Activated effector memory CD4-positive, alpha-beta T cell treated with anti-CD3 and anti-CD28 coated beads, Interleukin-2, amount 50 U/mL, for 16 hours (primary cell): ENCODE measurements at places on chromosomes 1 and 21.
A peak's percentile ranks its signal among the peaks of the same experiment; 100 is the strongest.

- no peak for DNase-seq
Measured at GRCh38 chr1:241622669-241623068, 17.5 kb downstream of the CHML start.

DNA sequence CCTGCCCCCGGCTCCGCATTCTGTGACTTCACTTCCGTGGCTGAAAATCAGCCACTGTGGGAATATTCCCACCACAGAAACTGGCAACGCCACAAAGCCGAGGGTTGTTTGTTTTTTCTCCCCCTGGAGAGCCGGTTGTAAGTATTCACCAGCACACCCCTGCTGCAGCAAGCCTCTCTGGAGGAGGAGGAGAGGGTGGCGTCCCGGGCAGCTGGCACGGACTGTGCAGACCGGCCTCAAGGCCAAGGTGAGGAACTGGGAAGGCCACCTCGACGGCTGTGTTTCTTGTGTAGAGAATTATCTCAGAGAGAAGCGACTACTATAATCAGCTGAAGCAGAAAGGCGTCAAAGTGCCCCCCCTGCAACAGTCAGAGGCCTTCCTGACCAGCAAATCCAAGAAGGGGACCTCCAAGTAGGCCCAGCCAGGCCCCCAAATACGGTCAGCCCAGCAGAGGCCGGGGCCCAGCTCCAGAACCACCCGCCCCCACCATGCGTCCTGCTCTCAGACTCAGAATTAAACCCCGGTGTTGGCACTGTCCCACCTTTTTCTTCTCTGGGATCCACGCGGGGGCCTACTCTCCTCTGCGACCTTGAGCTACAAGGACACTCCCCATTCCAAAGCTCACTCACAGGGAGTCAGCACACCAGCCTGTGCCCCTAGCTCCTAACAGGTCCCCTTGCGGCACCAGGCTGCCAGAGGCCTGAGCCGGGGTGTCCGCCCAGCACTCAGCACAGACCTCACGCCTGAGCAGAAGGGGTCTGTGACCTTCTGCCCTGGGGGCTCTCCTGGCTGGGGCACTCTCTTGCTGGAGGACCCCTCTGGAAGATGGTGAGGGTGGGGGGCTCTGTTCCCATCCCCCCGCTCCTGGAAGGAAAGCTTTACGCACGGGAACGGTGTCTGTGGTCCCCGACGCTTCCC lies 1.2 kb upstream of the SMIM1 start:
- DNase-seq = no peak

DNA sequence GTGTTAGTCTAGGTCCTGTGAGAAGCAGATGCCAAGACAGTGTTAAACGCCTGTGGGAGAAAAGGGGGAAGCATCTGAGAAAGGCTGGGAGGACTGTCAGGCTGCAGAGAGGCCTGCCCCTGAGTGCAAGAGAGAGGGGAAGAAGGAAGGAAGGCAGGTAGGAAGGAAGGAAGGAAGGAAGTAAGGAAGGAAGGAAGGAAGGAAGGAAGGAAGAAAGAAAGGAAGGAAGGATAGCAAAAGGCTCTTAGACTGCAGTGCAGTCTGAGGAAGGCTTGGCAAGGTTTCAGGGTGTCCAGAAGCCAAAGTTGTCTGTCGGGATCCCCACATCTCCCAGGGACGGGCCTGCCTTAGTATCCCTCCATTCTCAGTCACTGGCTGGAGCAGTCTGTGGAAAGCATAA lies 82.6 kb downstream of the SPATA46 start:
- DNase-seq = no peak

- DNase-seq = peak; percentile 91
Measured at GRCh38 chr1:153494976-153495535, 34.6 kb upstream of the S100A7 start.

- DNase-seq = no peak
Measured at GRCh38 chr1:43396059-43396458, 6.4 kb downstream of the SZT2 start.

- DNase-seq = no peak
Measured at GRCh38 chr1:85317560-85317959, 41.1 kb upstream of the BCL10 start.

GRCh38 chr1:193342811-193343210 lies 156.4 kb upstream of the B3GALT2 start:
- no peak for DNase-seq

DNA sequence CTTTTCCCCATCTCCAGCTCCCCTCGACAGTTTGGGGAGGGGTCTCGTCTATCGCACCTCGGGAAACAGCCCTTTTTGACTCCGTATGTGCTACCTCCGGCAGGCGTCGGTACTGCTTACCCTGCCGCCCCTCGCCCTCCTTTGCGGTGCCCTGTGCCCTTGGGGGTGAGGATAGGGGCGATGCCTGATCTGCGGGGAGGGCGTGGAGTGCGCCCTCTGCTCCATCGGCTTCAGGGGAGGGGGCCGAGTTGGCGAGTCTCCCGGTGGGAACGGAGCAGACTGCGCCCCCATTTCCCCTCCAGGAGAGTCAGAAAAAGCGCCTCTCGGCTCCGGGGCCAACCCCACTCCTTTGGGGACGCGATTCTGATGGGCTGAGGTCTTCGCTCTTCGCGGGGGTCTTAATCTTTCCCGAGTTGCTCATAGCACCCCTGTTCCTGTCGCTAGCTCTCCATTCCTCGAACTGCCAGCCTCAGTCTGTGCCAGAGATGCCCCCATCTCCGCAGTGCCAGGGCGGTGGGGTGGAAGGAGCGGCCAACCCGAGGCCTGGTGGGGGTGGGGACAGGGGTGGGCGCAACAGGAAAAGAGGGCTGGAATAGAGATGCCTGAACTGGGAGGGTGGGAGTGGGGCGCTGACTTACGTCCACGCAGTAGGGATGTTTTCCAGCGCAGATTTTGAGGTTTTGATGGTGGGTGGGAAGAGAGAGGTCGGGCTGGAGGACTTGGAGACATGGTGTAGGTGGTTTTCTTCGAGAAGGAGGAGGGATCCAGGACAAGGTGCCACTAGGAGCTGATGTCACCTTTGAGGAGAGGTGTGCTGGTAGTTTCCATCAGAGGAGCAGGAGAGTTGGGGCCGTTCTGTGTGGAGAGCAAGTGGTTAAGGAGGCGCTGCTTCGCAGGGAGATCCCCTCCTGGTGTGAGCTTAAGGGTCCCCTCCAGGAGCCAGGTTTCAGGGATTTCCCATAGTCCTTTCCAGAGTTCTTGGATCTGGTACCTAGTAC lies 674 bp downstream of the PPFIA4 start:
- DNase-seq = peak; percentile 43

DNA sequence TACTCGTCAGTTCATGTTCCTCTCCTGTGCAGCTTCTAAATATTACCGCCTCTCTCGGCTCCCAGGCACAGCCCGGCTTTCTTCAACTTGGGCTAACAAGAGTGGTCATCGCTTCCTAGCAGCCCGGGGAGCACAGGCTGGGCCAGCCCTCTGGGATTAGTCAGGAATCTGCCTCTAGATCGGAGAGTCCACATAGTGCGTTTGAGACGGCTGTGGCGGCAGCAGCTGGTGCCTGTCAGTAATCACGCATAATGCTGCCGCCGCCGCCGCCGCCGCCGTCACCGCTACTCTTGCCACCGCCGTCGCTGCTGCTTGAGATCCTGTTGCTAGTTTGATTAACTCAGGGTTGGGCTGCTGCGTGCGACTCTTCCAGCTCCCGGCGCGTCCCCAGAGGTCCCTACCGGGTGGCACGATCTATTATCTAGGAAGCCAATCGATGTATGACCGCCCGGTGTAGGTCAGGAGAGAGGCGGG lies at the start of gene RXRG:
Gene RXRG (minus strand): TSS at position 230 of the 474 bp plus-strand sequence. CDS start 233 bp downstream, outside the sequence.
- DNase-seq = no peak

DNA sequence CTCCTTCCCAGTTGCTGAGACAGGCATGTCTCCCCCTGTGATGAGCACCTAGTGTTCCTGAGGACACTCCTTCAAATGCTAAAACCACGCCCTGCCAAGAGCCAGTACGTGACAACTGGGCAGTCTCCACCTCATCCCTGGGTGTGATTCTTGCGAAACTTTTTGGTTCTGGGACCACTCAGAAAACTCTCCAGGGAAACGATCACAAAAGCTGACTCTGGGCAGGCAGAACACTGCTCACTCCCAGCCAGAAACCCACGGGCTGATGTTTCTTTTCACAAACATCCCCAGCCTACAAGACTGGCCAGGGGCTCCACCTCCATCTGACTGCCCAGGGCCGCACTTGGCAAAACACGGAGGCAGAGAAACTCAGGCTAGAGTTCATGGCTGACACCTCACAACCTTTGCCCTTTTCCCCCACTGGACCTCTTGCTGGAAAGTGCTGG lies 24.4 kb downstream of the DHRS3 start:
- DNase-seq = no peak

- no peak for DNase-seq
Measured at GRCh38 chr1:212073490-212073889, 37.9 kb downstream of the DTL start.

GRCh38 chr1:11882814-11883538 lies 24.2 kb upstream of the NPPB start:
- DNase-seq = no peak

- DNase-seq = no peak
Measured at GRCh38 chr1:209063767-209064659, 519.5 kb upstream of the CAMK1G start.

DNA sequence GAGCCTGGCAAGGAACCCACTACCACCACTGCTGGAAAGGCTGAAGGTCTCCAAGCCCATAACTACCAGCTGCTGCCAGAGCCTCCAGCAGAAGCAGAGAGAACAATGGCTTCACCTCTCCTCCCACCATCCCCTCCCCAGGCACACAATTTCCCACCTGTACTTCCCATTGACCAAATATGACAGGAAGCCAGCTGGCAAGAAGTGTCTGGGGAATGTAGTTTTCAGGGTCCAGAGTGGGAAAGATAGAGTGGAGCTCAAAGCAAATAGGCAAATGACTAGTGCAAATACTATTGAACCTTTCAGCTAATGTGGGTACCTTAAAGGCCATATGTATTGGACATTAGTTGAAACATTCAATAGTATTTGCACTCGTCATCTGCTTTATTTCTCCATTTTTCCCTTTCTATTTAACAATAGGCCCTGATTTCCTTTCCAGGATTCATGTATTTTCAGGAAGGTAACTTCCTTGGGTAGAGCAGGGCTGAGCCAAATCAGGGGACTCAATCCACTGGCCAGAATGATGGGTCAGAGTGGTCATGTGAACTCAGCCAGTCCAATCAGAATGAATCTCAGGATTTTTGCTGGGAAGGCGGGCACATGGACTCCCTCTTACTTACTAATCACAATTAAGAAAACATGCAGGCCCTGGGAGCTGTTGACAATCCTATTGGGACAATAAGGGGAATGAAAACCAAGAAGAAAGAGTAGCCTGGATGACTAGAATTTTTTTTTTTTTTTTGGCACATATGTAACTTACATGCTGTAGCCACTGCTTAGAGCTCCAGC lies 12.1 kb upstream of the NFYC start:
- no peak for DNase-seq

GRCh38 chr1:87791931-87792740 lies 463.5 kb downstream of the LMO4 start:
- DNase-seq = no peak

GRCh38 chr1:201019321-201019977 lies 4.1 kb downstream of the KIF21B start:
- peak; percentile 96 for DNase-seq

- no peak for DNase-seq
Measured at GRCh38 chr1:246483569-246483933, 23.5 kb downstream of the SMYD3 start.

DNA sequence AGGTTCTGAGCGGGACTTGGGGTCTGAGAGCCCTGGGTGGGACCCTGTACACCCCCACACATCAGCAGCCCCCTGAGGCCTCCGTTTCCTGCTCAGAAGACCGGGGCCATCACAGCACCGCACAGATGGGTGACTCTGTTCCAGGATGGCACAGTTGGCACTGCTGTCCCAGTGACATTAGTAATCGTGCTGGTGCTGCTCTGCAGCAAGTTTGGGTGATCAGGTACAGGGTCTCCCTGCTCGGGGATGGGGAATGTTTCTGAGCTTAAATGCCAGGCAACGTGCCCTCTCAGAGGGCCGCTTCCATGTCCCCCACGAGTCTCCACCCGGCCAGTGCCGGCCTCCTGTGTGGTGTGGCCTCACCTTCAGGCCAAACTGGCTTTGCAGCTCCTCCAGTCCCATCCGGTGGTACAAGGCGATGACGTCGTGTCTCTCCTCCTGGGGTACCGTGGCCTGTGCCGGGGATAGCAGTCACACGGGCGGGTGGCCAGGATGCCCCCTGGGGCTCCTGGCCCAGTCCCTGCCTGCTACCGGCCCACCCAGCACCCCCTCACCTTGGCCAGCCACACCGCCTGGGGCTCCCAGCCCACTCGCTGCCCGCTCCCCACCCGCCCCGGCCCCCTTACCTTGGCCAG lies 17.1 kb downstream of the PRXL2B start:
- no peak for DNase-seq

GRCh38 chr1:22976461-22977243 lies 4.0 kb upstream of the LACTBL1 start:
- peak; percentile 76 for DNase-seq

DNA sequence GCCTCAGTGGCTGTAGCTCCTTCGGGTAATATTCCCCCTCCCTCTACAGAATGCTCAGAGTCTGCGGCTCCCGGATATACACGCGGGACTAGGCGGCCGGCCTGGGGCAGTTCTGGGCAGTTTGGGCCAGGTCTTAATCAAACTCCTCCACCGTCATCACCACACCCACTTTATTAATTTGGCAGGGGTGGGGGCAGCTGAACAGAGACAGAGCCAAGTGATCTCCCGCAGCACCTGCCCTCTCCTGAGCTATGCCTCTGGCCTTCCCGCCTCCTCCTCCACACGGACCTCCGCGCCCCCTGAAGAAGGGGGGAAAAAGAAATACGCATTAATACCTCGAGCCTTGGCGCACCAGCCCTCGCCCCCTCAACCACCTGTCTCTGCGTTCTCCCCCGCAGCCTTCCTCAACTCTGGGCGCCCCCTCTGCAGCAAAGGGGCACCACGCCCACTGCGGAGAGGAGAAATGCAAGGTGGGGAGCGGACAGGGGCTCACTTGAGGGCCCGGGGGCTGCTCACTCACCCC lies 42.6 kb downstream of the CD34 start:
- DNase-seq = peak; percentile 76

GRCh38 chr1:178039891-178040290 lies 54.0 kb upstream of the RASAL2 start:
- no peak for DNase-seq

DNA sequence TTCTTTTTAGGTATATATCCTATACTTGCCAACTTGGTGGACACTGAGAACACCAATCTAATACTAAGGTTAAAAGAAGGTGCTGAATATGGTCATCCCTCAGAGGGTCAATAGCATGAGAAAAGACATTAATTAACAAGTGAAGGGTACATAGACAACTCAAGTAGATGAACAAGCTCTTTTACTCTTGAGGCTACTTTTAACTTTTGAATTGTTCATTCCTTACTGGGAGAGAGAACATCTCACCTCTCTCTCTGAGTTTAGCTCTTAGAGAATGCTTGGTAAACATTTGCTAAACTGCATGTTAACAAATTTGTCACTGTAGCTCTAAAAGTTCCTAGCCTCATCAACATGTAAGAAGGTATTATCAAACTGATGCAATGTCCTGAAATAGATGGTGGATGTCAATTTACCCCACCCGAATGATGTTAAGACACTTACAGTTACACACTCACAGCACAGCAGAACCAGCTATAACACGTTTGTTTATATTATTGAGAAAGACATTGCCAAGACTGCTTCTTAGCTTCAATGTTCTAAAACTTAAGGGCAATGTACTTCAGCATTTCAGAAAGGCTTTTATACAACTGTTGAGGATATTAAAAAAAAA lies 35.9 kb downstream of the HEATR1 start:
- DNase-seq = no peak
